OCI-M1 (cell line): ENCODE measurements at places on chromosomes 16 and 17.

DNA sequence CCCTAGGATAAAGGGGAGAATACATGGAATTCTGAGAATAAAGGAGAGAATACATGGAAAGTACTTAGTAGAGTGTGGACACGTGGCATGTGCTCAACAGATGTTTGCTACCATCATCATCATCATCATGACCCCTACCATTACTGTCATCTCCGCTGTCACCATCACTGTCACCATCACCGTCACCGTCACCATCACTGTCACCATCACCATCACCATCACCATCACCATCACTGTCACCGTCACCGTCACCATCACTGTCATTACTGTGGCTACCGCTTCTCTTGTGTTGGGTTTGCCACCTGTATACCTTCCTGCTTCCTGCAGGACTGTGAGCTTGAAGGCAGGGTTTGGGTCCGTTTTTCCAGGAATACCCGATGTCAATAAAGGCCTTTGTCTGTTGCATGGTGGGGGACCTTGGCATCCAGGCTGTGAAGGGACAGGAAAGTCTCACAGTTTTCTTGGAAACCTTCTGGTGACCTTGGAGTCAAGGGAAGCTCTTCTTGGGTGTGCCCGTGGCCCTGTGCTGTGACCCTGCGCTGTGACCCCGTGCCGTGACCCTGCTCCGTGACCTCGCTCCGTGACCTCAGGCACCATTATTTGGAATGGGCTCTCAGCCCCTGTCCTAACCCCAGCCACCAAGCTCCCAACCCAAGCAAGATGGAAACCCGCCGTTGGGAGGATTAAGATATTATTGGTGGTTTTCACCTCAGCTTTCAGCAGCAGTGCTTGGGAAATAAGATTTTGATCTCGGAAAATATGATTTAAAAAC is 14.4 kb downstream of the CMIP start:
- DNase-seq: no peak

DNA sequence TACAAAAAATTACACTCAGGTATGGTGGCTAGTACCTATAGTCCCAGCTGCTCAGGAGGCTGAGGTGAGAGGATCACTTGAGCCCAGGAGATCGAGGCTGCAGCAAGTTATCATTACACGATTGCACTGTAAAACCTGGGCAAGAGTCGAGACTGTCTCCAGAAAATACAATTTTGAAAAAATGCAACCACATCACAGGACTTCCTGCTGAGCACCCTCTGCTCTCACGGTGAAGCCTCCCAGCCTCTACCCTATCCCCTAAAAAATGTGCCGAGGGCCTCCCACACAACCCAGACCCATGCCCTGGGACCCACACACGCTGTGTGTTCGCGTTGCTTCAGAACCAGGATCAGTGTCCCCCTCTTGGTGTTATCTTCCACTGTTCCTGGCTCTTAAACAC is 236.1 kb downstream of the CPPED1 start:
- DNase-seq: no peak

DNA sequence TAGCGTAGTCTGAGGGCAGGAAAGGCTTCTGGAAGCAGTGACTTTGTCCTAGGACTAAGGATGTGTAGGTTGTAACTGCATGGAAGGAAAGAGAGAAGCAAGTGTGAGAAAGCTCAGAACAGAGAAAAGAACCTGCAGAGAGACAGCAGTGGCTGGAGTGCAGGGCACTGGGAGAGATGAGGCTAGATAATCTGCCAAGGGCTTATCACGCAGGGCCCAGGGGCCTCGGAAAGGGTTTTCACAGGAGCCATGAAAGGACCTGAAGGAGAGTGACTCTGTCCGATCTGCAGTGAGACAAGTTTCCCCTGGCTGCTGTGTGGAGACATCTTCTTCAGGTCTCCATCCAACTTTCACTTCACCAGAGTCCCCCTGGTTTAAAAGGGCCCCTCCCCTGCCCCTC is 7.1 kb upstream of the SRCAP start:
- DNase-seq: peak; percentile 53

DNA sequence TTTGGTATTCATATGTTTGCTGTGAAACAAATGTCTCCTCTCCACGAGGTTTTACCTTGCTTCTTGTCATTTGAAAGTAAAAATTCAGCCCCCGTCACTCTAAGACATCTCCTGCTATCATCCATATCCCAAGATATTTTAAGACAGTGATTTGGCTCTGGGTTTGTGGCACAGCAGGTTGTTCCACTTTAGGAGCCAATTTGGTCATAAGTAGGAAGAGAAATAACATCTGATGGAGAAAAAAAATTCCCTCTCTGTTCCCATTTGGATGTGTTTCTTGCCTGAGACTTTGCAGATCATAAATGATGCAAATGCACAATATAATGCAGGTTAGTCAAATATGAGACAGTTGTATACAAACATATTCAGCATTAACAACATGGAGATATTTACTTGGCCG is 309.5 kb downstream of the CDH8 start:
- DNase-seq: no peak

GRCh38 chr17:79114458-79115301 is 40.1 kb downstream of the ENGASE start:
- no peak for DNase-seq

DNA sequence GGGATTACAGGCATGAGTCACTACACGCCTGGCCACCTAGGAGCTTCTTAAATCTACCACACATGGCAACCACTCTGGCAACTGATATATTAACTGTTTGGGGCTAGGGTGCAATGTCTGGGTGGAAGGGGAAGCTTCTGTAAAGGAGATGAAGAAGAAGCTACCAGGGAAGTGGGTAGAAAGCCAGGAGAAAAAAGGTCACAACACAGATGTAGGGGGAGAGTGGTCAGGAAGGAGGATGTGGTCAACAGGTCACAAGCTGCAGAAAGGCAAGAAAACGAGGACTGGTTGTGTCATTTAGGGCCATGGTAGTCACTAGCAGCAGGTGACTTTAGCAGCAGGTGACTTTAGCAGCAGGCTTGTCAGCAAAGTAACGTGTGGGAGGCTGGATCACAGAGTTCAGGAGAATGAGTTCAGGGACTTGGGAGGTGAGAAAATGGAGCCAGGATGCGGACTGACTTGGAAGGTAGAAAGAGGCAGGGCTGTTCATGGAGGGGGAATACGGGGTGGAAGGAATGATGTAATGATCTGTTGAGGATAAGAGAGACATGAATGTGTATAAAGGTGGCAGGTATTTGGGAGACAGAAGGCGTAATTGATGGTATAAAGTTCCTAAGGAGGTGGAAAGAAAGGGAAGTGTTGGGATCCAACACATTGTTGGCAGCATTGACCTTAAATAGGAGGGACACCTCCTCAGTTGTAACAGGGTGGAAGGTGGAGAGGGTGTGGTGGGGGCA is 16.3 kb upstream of the WFIKKN2 start:
- DNase-seq: peak; percentile 20

DNA sequence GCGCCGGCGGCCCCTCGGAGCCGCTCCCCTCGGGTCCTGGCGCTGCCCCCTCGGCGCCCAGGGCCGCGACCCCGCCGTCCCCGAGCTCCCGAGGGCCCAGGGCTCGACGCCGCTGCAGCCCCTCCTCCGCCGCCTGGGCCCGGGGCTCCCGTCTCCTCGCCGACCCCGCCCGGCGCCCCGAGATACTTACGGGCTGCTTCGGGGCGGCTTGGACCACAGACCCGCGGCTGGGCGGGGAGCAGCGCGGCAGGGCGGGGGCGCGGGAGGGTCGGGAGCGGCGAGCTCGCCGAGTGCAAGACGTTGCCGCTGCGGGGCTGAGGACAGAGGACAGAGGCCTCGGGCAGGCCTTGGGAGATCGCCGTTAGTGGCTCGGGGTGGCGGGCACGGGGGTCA is 290 bp downstream of the TOB1 start:
- no peak for DNase-seq

- DNase-seq: no peak
Measured at GRCh38 chr17:4219241-4219640, 44.5 kb downstream of the ANKFY1 start.
